EH (cell line): ENCODE measurements at places on chromosomes 4 and X.

DNA sequence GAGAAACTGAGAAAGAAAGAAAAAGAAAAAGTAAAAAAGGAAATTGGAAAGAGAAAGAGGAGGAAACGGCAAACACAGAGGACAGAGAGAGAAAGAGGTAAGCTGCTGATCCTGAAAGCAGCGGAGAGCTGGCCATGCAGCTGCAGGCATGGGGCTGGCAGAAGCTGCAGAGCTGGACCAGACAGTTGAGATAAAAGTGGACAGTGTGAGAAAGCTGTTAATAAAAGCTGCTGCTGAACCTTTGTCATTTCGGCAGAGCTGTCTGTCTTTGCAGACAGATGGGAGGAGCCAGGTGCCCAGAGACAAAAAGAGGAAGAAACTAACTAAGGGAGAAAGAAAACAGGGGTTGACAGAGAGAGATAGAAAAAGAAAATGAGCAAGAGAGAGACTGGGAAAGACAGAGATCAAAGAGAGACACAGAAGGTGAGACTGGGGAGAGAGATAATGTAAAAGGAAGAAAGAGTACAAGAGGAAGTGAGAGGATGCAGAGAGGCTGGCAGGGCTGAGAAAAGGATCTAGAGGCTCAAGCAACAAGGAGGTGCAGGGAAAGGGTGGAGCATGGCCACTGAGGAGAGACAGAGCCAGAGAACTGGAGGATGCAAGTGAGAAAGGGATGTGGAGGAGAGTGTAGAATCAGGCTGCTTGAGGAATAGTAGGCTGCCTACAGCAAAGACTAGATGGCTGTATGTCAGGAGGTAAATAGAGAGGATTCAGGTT is 376.8 kb upstream of the FGF16 start:
- no peak for DNase-seq

- DNase-seq = peak; percentile 56
Measured at GRCh38 chr4:168725930-168726329, 229.1 kb downstream of the PALLD start.

- no peak for DNase-seq
Measured at GRCh38 chrX:68086709-68087108, 346.6 kb downstream of the OPHN1 start.

DNA sequence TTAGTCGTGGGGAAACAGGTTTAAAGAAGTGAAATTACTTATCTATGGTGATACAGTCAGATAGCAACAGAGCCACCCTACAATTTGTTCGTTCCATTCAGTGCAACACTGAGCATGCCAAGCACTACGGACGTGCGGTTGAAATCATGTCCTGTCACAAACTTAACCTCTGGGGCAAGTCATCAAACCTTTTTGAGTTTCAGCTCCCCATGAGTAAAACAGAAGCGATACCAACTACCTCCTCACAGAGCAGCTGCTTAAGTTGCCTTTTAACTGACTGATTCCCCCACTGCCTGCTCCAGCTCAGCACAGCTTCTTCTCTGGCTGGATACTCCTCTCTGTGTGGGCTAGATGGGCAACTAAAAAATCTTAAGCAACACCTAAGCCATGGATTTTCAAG is 36.0 kb downstream of the LHFPL1 start:
- DNase-seq = no peak

DNA sequence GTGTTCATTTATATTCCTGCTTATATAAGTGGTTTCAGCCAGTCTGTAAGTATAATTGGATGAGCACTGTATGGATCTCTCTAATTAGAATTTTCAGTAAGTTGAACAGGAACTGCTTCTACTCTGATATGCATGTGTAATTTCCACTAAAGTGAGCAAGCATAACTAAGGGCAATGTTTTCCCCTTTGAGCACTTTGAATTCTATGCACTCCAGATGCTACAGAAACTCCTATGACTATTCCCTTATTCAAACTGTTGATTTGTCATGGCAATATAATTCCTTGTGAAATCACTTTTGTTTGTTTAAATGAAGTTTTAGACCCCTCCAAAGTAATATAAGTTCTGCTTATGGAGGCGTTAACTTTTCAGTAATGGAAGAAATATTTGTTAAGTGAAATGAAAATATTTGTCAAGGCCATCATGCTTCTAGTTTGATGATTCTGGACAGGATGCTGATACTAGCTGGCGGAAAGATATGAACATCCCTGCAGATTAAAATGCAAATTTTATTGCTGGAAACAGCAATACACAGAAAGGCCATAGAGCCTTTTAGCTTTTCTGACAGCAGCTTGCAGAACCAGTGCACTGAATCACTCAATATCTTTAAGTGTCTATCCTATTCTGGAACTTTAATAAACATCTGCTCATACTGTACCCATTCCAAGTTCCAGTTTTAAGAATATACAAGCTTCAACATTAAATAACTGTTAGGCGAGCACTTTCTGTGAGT is 1460.8 kb downstream of the RAPGEF2 start:
- DNase-seq = no peak

- no peak for DNase-seq
Measured at GRCh38 chrX:108285356-108285755, 152.9 kb downstream of the COL4A6 start.

- no peak for DNase-seq
Measured at GRCh38 chr4:155241664-155242063, 33.2 kb downstream of the NPY2R start.

DNA sequence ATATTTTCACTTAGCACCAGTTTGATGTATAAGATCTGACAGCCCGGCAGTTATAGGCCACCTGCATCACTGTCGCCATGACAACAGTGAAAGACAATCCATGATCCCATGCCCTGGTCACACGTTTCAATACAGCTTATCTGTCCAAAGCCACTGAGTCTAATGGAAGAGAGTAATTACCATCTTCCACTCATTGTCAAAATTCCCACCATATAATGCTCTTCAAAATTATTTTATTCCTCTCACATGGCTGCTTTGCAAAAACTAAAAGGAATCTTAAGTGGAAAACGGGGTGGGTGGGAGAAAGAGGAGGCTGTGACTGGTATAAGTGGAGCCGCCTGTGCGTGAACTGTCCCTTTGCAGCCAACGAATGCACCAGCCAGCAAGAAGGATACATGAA is 44.2 kb downstream of the MAML3 start:
- DNase-seq = no peak

- DNase-seq = peak; percentile 59
Measured at GRCh38 chr4:159455675-159456237, 352.9 kb downstream of the RAPGEF2 start.

DNA sequence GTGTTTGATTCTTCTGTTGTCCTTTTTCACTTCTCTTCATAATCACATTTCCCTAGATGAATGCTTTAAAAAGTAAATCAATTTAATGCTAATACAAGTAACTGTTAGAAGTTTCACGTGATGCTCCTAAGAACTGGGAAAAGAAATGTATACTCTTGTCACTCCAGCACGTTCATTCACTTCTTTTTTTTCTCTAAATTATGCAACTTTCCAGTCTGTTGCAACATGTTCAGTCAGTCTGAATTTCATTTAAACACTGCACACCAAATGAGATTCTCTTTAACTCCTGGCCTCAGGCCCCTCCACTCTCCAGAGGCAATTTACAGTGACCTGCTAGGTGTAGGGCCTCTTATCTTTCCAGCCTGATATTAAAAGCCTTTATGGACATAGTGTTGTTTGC is 321.9 kb downstream of the HS3ST1 start:
- DNase-seq = no peak

- no peak for DNase-seq
Measured at GRCh38 chr4:13546941-13547484, 2.7 kb upstream of the NKX3-2 start.

DNA sequence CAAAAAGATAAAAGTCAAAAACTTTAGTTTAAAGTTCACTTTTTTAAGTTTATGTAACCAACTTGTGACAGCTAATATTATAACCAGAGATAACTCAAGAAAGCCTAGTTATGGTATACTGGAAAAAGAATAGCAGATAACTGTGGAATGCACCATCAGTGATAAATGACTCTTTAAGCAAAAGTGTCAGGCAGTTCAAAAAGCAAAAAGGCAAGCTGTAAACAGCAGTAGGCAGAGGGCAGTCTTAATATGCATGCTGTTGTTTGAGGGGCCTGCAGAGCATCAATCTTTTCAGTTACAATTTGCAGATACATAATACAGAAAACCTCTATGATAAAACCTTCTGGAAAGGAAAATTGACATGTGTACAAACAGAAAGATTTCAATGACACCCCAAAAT is 81.8 kb upstream of the JADE1 start:
- DNase-seq = no peak

- no peak for DNase-seq
Measured at GRCh38 chr4:99151995-99152394, 7.9 kb upstream of the ADH4 start.

DNA sequence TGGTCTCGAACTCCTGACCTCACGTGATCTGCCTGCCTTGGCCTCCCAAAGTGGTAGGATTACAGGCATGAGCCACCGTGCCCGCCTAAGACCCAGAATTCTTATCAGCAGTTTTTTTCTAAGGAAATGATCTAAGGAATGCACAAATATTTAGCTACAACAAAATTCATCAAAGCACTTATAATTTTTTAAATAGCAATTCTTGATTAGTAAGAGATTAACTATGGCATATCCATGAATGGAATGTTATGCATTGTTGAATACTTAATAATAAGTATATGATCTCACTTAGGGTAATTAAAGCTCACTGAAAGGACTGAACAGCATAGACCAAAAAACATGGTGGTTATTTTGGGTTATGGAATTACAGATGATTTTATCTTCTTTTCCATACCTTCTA is 18.4 kb downstream of the CENPU start:
- peak; percentile 20 for DNase-seq

DNA sequence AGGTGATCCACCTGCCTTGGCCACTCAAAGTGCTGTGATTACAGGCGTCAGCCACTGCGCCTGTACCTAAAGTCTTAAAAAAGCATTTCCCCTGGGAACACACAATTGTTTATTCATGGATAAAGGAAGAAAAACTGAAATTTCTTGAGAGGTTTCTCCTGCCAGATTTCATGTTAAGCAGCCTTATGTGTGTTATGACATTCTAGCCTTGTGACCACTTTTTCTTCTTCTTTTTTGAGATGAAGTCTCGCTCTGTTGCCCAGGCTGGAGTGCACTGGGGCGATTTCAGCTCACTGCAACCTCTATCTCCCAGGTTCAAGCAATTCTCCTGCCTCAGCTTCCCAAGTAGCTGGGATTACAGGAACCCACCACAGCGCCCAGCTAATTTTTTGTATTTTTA is 57.8 kb upstream of the PLAC8 start:
- no peak for DNase-seq

- peak; percentile 63 for DNase-seq
Measured at GRCh38 chr4:38715050-38715449, 51.1 kb downstream of the KLF3 start.

GRCh38 chr4:73308286-73308685 is 49.7 kb upstream of the ANKRD17 start:
- peak; percentile 49 for DNase-seq

- DNase-seq = no peak
Measured at GRCh38 chrX:69113723-69114122, 51.5 kb downstream of the PJA1 start.

- DNase-seq = no peak
Measured at GRCh38 chr4:52856801-52857200, 5.3 kb upstream of the RASL11B start.

GRCh38 chr4:153209410-153209809 is 5.2 kb downstream of the TRIM2 start:
- no peak for DNase-seq

GRCh38 chr4:108377021-108377420 is 208.3 kb upstream of the LEF1 start:
- no peak for DNase-seq

DNA sequence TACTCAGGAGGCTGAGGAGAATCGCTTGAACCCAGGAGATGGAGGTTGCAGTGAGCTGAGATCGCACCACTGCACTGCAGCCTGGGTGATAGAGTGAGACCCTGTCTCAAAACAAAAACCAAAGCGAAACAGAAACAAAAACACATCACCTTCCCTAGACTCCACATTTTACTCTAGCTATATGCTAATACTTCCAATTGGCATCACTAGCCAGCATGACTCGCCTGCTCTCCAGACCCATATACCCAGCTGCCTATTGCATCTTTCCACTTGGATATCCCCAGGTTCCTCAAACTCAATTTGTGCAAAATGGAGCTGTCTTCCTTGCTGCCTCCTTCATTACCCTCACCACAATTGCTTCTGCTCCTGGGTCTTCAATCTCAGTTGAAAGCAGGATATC is 22.4 kb upstream of the LAP3 start:
- no peak for DNase-seq

DNA sequence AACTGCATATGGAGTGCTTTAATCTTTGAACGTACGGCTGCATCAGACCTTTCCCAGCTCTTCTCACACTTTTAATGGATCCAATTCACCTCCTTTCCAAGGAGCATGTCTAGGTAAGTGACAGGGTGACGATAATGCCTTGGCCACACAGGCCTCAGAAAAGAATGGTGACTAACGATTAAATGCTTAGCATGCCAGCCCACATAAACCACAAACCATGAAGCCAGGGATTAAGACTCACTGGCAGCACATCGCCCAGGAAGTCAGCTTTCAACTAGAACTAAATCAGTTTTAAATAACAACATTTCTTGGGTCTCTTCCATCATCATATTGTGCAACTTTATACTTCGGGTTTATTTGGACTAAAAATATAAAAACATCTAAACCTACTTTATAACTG is 28.7 kb downstream of the INPP4B start:
- peak; percentile 97 for DNase-seq
